ENCODE measurements at places on chromosomes 3 and 15.

DNA sequence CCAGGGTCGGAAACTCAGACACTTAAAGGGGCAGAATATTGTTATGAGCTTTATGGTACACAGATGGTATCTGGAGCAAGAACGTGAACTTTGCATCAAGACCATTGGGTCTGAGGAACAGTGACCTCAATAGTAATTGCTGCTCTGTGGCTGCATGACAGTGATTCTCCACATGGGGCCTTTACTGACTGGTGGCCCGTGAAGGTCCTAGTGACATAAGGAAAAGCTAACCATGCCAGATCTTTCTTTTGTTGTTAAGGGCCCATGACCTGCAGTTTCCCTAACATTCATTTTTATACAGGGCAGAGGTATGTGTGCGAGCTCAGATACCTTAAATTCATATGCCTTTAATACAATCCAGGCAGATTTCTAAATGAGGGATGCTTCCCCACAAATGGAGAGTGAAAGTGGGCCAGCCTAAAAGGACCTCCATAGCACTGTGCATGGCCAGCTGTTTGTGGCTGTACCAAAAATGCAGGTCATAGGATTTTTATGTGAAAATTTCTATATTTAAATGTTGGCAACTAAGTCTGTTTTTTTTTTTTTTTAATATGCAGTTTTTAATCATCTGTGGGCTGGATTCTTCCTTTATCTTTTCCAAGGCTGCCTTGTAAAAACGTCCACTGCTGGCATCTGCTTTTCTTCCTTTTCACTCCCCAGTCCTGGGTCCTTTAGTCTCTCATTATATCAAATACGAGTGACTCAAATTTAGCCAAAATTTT lies 188.0 kb upstream of the IL12A start:
- DNase-seq: no peak

DNA sequence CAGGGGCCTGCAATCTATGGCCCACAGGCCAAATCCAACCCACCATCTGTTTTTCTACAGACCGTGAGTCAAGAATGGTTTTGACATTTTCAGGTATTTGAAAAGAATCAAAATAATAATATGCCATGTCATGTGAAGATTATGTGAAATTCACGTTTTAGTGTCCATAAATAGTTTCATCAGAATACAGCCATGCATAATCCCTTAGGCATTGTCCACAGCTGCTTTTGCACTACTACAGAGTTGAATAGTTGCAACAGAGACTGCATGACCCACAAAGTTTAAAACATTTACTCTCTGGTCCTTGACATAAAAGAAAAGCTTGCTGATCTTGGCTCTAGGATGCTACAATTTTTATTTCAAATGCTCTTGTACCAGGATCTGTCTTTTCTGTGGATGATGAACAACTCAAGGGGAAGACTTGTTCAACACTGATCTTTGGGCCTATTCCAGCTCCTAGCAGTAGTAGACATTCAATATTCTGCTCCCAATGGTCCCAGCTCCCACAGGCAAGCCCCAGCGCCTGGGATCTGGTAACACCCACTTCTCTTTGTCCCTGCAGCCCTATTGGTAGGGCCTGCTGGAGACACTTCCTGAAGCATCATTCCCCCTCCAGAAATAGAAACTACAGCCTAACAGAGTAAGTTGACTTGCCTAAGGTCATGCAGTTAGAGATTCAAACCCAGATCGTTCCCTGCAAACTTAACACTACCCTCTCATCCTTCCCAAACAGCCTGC lies 76.9 kb downstream of the MRPL46 start:
- DNase-seq: no peak

GRCh38 chr15:63826528-63826927 lies 7.2 kb downstream of the HERC1 start:
- DNase-seq: peak; percentile 31

DNA sequence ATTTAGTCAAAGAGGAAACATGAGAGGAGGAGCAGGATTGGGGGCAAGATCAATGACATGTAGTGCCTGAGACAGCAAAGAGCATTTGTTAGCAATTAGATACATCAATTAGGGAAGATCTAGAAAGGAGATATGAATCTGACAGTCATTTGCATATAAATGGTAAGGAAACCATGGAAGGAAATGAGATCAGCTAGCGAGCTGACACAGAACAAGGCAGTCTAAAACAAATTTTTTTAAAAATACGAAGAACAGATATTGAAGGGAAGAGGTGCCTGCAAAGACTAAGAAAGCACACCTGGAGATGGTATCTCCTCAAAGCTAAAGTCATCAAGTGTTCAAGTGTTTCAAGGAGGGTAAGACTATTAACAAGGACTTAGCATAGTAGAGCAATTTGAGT lies 4.6 kb downstream of the EPM2AIP1 start:
- peak; percentile 44 for DNase-seq

GRCh38 chr3:31620656-31621055 lies 87.9 kb downstream of the STT3B start:
- no peak for DNase-seq

DNA sequence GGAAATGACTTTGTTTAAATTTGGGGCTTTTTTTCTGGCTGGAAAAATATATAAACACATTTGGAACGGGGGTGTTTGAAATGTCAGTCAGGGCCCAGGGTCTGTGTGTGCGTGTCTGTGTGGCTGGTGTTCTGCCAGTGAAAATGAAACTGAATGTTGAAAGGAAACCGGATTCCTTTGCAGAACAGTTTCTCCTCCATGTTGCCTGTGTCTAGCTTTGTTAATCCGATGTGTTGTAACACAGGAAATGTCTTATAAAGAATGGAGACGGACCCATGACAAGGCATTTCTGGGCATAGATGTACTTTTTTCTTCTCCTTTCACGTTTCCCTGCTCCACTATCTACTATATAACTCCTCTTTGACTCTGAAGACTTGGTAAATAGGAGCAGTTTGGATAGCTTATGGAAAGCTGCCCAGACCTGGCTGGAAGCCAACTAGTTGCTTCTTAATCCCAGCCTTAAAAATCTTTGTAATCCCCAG lies 2.8 kb downstream of the SQOR start:
- DNase-seq: peak; percentile 73

- no peak for DNase-seq
Observed at GRCh38 chr3:11581237-11582190, 62.2 kb downstream of the VGLL4 start.

GRCh38 chr3:74787011-74787410 lies 172.6 kb upstream of the CNTN3 start:
- no peak for DNase-seq

DNA sequence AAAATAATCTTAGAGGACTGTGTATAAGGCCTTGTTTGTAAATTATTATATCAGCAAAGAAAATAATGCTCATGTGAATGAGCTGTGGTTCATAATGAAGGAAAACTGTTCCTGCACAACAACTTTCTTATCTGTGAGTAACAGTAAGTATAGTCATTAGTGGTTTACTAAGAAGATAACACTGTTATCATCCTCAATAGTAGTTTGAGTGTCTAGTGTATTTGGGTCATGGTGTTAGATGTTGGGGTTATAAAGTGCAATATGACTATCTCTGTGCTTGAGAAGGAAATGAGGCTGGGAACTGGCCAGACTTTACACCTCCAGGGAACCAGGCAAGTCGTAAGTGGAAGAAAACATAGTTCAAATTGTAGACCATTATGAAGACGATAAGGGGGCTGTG lies 15.6 kb downstream of the VPS8 start:
- DNase-seq: no peak

DNA sequence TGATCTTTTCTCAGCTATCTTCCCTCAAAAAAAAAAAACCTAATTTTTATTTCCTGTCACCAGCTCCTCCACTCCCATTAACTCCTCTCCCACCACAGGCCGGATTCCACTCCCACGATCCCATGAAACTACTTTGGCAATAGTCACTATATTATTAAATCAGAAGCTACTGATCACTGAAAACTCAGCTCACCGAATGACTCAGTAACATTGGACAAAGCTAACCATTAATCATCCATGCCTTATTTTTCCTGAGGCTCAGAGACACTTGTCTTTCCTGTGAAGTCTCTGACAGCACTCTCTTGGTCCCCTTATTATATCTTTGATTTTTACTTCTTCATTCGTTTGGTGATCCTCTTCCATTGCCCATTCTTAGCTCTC lies 260.2 kb downstream of the CGGBP1 start:
- DNase-seq: no peak

GRCh38 chr15:73939138-73939537 lies 12.9 kb downstream of the LOXL1 start:
- no peak for DNase-seq

DNA sequence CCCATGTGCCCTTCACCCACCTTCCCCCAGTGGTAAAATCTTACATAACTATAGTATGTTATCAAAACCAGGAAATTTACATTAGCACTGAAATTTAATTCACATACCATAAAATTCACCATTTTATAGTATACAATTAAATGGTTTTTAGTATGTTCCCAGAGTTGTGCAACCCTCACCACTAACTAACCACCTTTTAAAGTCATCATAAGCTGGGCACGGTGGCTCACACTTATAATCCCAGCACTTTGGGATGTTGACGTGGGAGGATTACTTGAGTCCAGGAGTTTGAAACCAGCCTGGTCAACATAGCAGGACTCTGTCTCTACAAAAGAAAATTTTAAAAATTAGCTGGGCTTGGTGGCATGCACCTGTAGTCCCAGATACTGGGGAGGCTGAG lies 13.7 kb downstream of the FRMD5 start:
- no peak for DNase-seq

- no peak for DNase-seq
Observed at GRCh38 chr15:72176159-72176558, 21.4 kb downstream of the GRAMD2A start.

- DNase-seq: no peak
Observed at GRCh38 chr3:133227813-133228212, 172.0 kb upstream of the BFSP2 start.

- no peak for DNase-seq
Observed at GRCh38 chr3:123122525-123123315, 55.9 kb downstream of the PDIA5 start.

DNA sequence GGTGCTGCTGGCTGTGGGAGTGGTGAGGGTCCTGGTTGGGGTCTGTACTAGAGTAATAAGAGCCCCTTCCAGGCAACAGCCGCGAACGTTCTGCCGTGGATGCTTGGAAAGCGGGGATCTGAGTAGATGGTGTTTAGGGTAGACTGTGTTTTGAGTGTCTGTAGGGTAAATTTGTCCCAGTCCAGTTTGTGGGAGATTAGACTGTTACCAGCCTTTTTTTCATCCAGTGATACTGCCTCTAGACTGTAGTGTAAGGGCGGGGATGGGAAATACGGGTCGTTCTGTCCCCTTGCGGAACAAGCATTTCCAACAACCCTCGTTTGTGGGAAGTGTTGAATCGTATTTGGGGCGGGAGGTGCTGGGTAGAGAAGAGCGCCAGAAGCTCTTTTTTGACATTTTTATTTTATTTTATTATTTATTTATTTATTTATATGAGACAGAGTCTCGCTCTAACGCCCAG lies 424 bp downstream of the HAUS2 start:
- DNase-seq: peak; percentile 7

GRCh38 chr15:68379058-68379758 lies 52.8 kb downstream of the ITGA11 start:
- DNase-seq: no peak

DNA sequence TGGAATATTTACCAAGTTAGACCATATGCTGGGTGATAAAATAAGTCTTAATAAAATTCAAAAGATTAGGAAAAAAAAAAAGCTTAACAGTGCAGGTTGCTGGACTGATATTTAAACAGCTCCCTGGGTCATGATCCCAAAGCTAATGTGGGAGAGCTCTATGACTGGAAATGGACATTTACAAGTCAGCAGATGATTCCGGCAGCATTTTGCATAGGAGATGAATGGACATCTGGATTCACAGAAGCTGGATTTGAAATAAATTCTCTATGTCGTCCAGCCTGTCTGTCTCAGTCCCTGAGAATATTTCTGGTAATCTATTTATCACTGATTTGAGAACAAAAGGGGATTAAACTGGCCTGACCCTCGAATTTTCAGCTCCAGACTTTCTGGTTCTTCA lies 52.3 kb upstream of the KLHL25 start:
- DNase-seq: no peak

- no peak for DNase-seq
Observed at GRCh38 chr3:61378311-61378710, 127.1 kb upstream of the FHIT start.

GRCh38 chr3:36494461-36495109 lies 114.3 kb downstream of the STAC start:
- no peak for DNase-seq

All from CD4-positive, alpha-beta T cell treated with Interleukin-15 for 4 hours (primary cell).